ENCODE measurements at places on chromosomes 7 and 10.

DNA sequence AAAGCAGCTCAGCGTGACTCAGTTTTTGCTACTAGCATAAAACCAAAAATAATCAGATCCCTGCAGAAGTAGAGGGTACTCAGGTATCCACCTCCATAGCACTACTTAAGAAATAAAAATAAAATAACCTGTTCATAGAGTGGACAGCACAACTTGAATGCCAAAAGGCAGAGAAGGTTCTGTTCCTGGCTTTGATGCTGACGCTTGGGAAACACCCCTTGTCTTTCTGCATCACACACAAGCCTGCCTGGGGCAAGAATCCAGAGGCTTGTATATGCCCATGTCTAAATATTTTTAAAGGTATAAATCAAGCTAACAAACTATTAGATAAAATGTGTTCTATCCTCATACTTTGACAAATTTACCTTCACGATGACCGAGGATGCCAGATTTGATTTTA lies 207.3 kb downstream of the KIAA1217 start:
- DNase-seq, result no peak

GRCh38 chr10:74056050-74056818 lies 58.3 kb downstream of the VCL start:
- peak; percentile 35 for DNase-seq

GRCh38 chr10:117518246-117518645 lies 24.3 kb upstream of the EMX2 start:
- DNase-seq, result no peak

- DNase-seq, result no peak
These were observed 7.9 kb downstream of the FAM20C start for GRCh38 chr7:200290-200689.

DNA sequence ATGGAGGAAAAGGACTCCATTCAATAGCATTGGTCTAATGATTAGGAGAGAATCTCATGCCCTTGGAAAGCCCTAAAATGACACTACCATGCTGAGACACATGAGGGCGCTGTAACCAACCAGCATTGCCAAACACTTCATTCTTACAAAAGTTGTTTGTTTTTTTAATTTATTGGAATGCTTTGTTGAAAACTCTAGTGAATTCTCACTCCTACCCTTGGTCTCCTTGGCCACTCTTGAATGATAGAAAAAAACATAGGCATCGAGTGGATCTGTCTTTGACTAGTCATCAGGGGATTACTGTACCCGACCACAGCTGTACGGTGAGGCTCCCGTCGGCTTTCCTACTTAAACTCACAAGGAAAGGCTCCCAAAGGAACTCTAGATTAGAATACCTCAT lies 29.3 kb upstream of the ADD3 start:
- no peak for DNase-seq
